CD4-positive, CD25-positive, alpha-beta regulatory T cell (primary cell): ENCODE measurements at places on chromosomes 11 and 22. TPM values are rescaled to one million over a fixed set of nuclear protein-coding genes. Genes with fewer than 3 reads are reported as not detected.

- no peak for DNase-seq
These were observed 58.3 kb upstream of the C11orf87 start for GRCh38 chr11:109363682-109364081.

- DNase-seq, result no peak
These were observed 133.2 kb upstream of the TEAD1 start for GRCh38 chr11:12540913-12541582.

DNA sequence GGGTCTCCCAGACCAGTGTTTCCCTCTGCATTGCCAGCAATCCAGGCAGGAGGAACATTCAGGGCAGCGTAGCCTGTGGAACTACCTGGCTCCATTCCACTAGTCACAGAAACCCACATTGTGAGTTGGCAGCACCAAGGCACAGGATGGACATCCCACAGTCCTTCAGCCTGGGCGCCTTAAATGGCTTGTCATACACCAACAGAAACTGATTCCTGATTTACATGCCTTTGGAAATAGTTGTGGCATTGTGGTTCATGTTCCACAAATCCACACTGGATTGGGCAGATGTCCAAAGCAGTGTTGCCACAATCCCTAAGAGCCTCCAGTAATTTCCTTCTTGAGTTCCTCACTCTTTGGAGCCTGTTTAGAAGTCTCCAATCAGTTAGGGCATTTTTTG lies 225.6 kb downstream of the BLID start:
- DNase-seq, result no peak

DNA sequence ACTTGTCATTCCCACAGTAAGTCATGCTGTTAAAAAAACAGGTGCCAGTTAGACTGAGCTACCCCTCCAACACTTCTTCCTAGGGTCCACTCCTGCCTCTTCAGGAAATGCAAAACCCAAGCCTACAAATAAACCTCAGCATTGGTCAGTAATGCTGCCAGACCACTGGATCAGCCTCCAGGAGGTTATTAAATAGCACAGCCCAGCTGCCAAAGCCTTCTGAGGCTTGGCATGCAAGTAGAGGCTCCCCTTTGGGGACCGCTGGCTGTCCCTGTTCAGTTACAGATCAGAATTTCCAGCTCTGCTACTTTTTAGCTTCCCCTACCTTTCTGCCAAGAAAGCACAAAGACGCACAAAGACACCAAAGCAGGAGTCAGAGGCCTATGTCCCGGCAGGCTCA lies 33.3 kb downstream of the ABTB2 start:
- no peak for DNase-seq

GRCh38 chr11:84819537-84819936 lies 807.6 kb downstream of the DLG2 start:
- DNase-seq, result no peak

- DNase-seq, result no peak
These were observed 3.0 kb downstream of the TMEM80 start for GRCh38 chr11:698493-699115.

Gene MN1
- 0.39 TPM for total RNA-seq
